Glomerular endothelial cell (primary cell): ENCODE measurements at places on chromosomes 2 and 18.

DNA sequence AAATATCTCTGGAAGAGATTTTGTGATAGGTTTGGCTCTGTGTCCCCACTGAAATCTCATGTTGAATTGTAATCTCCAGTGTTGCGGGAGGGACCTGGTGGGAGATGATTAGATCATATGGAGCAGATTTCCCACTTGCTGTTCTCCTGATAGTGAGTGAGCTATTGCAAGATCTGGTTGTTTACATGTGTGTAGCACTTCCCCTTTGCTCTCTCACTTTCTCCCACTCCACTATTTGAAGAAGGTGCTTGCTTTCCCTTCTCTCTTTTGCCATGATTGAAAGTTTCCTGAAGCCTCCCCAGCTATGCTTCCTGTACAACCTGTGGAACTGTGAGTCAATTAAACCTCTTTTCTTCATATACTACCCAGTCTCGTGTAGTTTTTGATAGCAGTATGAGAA, 97.0 kb upstream of the FN1 start:
- DNase-seq, result no peak

GRCh38 chr2:545711-546650, 131.2 kb downstream of the TMEM18 start:
- no peak for DNase-seq

GRCh38 chr2:229451852-229452251, 180.8 kb upstream of the PID1 start:
- DNase-seq, result no peak

DNA sequence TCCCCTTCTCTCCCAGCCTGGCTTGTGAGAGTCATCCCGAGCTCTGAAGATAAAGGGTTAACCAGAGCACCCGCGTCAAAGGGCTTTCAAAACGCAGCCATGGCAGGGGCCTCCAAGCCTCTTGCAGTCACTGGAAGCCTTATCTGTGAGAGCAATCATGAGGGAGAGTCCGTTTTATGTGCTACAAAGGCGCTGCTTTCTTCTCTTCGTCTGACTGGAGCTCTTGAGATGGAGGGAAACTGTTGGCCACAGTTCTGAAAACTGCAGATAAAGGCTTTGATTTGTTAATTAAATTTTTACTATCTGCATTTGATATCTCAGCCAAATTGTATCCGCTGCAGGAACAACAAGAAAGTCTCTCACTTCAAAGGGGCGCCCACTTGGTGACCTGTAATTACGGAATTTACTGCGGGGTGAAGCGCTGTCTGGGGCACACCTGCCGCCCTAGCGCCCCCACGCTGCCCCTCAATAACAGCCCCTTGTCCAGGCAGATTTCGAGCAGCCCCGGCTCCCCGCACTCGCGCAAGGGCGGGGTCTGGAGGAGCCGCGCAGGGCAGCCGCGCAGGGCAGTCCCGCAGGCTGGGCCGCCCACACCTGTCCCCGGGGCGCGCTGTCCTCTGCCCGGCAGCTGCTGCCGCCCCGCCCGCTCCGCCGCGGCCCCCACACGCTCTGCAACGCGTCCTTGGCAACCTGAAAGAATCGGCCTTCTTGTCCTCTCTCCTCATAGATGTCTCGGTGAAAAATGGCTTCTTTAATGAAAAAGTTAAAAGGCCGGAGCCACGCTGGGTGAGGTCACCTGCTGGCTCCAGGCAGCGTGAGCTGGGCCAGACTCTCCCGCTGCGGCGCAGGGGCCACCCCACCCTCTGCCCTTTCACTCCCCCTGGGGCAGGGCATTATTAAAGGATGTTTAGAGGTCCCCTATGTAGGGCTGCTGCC, 217.9 kb downstream of the VAPA start:
- no peak for DNase-seq

- no peak for DNase-seq
Observed at GRCh38 chr2:149483004-149483605, 104.5 kb downstream of the MMADHC start.

- DNase-seq, result no peak
Observed at GRCh38 chr2:206573793-206574192, 68.5 kb upstream of the FAM237A start.

DNA sequence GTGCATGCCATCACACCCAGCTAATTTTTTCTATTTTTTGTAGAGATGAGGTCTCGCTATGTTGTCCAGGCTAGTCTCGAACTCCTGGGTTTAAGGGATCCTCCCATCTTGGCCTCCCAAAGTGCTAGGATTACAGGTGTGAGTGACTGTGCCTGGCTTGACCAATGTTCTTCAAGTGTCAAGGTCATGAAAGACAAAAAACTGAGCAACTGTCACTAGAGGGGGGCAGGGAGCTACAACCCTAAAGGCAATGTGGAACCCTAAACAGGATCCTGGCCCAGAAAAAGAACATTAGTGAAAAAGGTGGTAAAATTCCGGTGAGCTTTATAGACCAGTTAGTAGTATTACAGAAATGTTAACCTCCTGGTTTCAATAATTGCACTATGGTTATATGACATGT, 7.3 kb downstream of the MYO5B start:
- DNase-seq, result no peak

GRCh38 chr18:43547456-43547855, 270.2 kb upstream of the SYT4 start:
- DNase-seq, result no peak

GRCh38 chr2:10343658-10344057, 41.0 kb downstream of the HPCAL1 start:
- DNase-seq, result no peak

DNA sequence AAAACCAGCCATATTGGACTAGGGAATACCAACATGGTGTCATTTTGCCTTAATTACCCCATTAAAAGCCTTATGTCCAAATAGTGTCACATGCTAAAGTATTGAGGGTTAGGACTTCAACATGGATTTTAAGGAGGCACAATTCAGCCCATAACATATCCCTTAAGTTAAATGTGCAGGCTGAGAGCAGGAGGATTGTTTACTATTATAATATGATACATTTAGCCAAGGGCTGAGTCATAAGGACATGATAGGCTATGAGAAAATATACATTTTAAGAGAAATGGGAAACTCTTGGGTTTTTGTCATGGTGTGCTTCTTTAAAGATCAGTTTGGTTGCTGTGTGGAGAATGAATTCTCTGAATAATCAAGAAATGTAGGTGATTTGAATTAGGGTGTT, 136.8 kb downstream of the RDH14 start:
- no peak for DNase-seq

GRCh38 chr2:8517850-8518498, 163.9 kb upstream of the ID2 start:
- DNase-seq, result no peak

GRCh38 chr2:30677861-30678385, 129.3 kb downstream of the CAPN13 start:
- no peak for DNase-seq

DNA sequence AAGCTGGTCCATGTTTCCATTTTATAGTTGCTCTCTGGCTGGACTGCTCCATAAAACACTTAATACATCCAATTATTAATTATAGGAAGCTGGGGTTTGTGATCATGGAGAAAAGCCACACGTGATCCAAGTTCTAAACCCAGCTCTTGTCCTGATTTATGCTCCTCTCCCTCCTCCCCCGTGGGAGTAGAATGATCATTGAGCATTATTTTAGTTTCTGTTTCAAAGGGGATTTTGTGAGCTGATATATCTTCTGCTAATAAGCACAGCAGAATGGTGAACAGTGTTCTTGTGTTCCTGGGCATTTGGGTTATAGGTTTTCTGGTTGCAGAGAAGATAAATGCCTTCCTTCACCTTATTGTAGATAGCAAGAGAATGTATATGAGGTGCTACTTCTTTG, 135.7 kb upstream of the TMEM200C start:
- DNase-seq, result no peak

- DNase-seq, result no peak
Observed at GRCh38 chr2:203484266-203485112, 50.6 kb downstream of the RAPH1 start.

GRCh38 chr2:67241453-67241852, 155.7 kb upstream of the ETAA1 start:
- DNase-seq, result no peak

- DNase-seq, result no peak
Observed at GRCh38 chr2:240898108-240898730, 2.3 kb upstream of the MAB21L4 start.

DNA sequence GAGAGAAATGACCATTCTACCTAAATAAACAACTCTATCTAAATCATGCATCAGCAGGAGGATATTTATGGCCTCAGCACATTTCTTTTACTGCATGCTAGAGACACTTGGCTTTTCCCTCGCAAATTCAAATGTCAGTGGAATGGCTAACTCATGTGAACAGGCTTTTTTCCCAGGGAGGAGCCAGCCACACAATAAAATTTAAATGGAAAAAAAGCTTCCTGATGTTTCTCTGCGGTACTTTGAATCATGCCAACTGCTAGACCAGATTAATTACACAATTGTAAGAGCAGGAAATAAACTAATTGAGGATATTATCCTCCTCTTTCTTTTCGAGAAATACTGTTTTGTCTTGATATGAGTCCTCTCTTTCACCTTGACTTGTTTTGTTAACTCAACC, 676.3 kb downstream of the IRS1 start:
- no peak for DNase-seq

GRCh38 chr2:106156305-106157296, 37.5 kb downstream of the UXS1 start:
- no peak for DNase-seq

GRCh38 chr2:7692657-7693161, 775.5 kb downstream of the RNF144A start:
- no peak for DNase-seq

DNA sequence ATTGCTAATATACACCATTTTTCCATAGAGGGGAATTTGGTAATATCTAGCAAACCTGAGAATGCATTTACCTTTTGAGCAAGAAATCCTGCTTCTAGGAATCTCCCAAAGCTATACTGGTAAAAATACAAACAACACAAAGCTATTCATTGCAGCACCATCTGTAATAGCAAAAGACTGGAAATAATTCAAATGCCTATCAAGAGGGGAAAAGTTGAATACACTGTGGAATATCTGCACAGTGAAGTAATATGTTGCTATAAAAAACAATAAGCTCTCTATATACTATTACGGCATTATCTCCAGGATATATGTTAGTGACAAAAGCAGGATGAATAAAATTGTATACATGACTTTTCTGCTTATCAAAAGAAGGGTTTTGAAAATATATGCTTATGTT, 112.3 kb upstream of the CHAC2 start:
- no peak for DNase-seq

DNA sequence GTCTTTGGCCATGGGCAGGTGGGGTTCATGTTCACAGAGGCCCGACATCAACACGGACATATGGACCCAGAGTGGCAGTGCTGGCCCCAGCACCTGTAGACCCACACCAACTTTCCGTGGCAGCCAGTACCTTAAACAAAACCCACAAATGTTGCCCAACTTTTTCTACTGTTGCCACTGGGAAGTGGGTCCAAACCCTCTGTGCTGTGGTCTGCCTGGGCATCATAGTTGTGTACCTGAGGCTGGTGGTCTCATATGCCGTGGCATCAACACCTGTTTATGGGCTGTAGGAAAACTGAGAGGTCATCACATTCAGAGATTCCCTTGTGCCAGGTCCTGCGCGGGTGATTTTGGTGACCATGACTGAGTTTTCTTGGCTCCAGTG, 79.9 kb downstream of the SH3RF3 start:
- no peak for DNase-seq

DNA sequence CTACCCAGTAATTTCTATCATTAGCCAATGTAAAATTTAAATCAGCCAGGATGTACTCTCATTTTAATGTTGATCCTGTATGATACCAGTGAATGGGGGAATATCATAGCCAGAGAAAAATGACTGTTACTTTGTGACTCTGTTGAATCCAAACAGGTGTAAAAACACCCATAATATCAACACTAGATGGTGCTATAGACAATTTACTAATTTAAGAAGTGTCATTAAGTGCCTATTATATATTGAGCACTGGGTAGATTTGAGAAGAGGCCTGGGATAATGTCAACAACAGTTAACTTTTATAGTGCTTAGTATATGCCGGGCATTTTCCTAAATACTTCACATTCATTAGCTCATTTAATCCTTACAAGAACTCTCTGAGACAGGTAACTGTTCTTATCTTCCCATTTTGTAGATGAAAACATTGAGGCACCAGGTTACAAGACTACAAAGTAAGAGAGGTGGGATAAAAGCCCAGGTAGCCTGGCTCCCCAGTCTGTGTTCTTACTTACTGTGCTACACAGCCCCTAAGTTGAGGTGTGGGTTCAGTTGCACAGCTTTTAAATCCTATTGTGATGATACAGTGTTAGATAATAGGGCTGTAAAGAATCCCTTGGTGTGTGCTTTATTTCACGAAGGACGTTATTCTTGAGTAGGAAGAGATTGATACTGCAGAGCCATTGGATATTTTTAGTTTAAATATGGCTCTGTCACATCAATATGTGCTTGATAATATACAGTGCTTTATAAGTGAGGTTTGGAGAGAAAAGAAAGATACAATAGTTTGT, 325.5 kb downstream of the AGPS start:
- DNase-seq, result no peak

DNA sequence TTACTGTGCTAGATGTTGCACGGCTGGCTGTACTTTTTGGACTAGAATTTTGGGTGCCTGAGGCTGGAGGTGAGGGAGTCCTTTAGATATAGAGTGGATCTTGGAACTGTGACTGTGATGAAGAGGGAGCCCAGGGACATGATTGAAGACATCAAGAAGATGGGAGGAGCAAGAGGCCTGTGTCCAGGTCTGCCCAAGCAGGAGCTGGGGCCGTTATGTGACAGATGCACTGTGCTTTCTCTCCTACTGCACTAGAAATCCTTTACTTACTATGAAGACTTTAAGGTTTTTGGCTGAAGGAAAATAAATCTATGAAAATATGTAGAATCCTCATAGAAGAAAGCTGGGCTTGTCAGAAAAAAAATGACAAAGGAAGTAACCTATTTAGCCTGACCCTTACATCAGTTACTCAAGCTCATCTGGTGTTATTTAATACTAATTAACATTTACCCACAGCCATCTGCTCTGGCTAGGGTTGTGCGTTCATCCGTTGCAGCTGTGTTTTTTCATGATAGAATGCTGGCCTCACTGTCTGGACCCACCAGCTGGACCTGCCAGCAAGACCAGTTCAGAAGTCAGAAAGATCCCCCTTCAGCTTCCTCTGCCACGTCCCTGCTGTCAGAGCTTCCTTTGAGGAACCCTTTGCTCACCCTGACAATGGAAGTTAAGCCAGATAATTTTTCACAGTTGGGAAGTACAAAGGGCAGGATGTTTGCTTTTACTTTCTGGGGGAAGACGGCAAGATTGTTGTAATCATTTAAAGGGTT, 16.7 kb downstream of the TSN start:
- no peak for DNase-seq

DNA sequence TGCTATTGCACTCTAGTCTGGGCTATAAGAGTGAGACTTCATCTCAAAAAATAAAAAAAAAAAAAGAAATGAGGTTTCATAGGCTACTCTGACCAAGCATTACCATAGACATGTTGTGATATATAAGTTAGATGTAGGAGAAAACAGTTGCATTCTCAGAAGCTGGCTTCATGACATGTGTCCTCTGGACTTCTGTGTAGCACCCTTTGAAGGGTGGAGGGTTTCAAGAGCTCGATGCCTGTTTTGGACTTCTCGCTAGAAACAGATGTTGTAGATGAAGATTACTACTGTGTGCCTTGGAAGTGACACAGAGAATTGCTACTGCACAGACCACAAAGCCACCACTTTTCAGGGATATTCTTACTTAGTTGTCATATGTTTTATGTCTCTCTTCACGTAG, 91.0 kb downstream of the TMEM247 start:
- DNase-seq, result no peak
